ENCODE measurements at places on chromosomes 2 and 18.

DNA sequence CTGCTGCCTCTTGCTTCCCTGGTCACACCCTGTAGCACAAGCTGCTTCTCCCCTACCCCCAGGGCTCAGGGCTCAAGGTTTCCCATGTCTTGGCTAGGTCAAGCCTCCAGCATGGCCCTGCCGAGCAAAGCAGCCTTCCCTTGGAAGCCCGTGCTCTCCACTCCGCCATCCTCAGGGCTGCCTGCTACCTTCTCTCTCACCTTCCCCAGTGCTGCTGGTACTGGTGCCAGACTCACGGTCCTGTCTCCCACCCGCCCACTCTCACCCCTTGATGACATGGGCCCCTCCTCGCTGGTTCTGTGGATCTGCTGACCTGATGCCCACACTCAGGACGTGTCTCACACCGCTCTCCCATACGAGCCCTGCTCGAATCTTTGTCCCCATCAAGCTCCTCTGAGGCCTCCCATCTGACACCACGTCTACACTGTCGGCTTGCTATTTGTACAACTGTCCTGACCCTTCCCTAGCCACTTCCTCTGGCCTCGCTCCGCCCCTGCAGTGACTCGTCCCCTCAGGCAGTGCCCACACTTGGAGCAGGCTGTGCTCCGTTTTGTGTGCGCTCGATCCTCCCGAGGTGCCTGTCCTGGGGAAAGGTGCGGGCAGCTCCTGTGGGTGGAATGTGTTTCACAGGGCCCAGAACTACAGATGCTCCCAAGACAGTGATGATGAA, 49.9 kb downstream of the ZAP70 start:
- DNase-seq: no peak

DNA sequence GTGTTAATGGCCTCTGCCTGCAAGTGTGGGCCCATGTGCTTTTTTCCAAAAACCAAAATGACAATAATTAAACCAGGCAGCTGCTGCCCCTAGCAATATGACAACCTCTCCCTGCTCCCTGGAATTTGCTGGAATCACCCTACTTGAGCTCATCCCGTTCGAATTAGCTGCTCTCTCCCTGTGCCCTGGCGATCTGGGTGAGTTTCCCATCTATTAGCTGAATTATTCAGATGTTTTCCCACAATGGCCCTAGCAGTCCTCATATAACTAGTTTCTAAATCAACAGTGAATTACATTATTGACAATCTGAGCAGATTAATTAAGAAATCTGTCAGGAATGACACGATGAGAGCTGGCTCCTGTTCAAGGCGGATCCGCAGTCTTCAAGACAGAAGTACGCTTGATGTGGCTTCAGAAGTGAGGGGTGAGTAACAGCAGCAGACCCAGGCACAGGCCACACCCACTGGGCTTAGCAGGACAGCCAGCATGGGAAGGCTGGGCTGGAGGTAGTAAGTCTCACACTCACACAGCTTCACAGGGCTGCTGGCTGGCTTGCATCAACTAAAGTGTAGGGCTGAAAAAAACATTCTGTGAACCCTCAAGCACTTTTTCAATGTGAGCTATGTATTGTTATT, 366.2 kb upstream of the ID2 start:
- DNase-seq: no peak

GRCh38 chr2:37361994-37362698, 17.7 kb downstream of the QPCT start:
- DNase-seq: no peak

- DNase-seq: no peak
Measured at GRCh38 chr2:39772086-39772811, 6.8 kb downstream of the THUMPD2 start.

- DNase-seq: no peak
Measured at GRCh38 chr2:41644936-41645335, 402.9 kb upstream of the PKDCC start.

DNA sequence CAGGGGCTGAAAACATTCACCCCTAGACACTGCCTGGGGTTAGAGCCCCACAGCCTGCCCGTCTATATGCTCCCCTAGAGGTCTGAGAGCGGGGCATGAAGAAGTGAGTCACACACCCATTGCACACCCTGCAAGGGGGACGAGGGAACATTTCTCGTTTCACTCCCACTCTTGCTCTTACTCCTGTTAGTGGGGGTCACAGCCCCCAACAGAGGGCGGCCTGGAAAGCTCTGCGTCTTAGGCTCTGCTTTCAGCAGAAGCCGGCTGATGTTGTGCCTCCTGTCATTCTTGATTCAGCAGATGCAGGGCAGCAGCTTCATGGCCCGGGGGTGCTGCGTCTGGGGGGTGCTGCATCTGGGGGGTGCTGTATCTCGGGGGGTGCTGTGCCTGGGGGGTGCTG, 141.3 kb downstream of the ASB1 start:
- DNase-seq: no peak

DNA sequence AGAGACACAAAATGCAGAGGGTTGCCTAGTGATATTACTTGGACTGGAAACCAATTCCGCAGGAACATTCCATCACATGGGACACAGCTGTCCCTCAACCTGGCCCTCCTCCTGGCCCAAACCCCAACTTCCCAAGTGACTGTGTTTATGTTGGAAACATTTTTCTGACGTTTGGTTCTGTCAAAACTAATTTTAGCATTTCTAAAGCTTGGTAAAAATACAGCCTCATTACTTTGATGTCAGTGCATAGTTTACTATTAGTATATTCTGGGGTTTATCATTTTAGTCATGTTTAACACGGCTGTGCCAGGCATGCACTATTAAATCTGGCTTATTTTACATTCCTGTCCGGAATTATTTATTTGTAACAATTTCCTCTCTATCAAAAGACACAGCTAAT, 69.9 kb downstream of the GLI2 start:
- DNase-seq: no peak

DNA sequence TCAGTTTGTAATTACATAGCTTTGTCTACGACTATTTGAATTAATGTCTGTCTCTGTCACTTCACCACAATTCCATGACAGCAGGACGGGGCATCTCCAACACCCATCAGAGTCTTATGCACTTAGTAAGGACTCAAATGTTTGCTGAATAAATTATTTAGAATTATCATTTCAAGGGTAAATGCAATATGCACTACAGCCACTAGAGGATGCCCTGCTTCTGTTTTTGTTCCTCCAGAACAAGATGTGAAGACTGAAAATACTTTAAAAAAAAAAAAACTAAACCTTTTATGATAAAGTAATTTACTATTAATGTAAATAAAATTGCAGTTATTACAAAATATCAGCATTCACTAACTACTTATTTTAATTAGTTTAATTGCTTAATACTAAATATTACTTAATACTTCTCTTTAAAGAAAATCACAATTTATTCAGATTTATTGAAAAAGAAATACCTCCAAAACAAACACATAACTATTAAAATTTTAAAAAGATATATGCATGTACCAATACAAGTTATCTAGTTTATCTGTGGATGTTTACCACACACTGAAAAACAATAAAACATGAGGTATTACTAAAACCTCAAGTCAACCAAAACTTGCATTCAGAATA, 3.2 kb downstream of the PIGN start:
- DNase-seq: peak; percentile 50

GRCh38 chr2:204037286-204037685, 100.7 kb downstream of the ICOS start:
- no peak for DNase-seq

DNA sequence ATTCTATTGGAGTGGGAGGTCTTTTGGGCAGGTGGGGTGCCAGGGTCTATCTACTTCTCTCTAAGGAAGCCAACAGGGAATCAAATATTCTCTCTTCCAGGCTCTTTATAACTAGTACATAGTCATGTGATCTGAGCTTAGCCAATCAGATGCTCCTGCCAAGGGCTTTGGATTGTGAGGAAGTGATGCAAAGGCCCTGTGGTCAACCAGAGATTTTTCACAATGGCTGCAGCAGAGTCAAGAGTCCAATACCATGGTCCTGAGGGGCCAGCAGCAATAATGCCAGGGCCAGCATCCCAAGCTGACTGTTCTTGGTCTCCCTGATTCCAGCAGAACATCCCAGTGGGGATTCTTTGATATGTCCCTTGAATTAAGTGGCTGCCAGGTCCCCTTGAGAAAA, 8.4 kb upstream of the C2orf72 start:
- DNase-seq: no peak

- DNase-seq: no peak
Measured at GRCh38 chr2:6353669-6354068, 512.0 kb downstream of the CMPK2 start.

DNA sequence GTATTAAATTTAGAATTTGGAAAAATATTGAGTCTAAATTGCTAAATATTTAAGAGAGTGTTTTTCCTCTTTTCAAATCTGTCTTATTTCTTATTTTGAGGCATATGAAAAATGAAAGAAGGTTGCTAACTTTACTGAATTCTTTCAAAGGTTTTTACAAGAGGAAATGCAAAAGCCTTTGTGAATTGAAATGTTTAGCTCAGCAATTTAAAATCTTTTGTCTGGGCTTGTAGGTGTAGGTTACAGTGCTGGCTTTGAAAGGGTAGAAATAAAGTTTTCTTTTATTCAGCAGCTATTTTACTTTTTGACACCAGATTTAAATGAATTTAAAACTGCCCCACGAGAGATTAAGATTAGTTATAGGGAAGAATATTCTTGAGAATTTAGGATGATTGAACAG, 192.0 kb downstream of the CDH7 start:
- no peak for DNase-seq

DNA sequence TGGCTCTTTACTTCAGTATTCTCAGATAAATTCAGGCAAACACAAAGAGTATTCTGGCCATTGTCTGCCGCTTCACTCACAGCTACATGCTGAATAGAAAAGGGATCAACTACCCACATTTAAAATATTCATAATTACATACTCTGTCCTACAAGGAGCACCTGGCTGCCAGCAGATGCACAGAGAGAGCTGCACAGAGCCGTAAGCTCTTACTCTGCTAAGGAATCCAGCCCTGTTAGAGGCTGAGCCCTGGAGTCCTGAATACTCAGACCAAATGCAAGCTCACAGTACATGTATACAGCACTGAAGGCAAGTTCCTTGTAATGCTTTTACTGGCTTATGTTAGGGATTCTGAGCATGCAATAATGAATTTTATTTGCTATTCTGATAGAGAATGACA, 80.3 kb downstream of the FTCDNL1 start:
- DNase-seq: no peak

DNA sequence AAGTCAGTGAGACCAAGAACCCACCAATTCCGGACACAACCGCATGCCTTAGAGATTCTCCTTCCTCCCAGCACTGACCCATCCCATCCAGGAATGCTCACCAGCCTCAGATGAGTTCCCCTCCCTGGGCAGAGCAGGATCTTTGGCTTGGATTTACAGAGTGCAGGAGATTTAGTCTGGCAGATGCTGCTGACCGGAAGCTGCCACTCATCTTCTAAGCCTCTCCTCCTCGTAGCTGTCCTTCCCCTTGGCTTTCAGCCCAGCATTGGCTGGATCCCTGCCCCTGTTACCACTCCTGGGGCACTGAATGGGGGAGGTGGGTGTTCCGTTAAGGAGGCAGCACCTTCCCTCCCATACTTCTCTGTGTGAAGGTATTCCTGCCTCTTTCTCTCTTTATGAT, 53.2 kb downstream of the VWA3B start:
- DNase-seq: peak; percentile 19

DNA sequence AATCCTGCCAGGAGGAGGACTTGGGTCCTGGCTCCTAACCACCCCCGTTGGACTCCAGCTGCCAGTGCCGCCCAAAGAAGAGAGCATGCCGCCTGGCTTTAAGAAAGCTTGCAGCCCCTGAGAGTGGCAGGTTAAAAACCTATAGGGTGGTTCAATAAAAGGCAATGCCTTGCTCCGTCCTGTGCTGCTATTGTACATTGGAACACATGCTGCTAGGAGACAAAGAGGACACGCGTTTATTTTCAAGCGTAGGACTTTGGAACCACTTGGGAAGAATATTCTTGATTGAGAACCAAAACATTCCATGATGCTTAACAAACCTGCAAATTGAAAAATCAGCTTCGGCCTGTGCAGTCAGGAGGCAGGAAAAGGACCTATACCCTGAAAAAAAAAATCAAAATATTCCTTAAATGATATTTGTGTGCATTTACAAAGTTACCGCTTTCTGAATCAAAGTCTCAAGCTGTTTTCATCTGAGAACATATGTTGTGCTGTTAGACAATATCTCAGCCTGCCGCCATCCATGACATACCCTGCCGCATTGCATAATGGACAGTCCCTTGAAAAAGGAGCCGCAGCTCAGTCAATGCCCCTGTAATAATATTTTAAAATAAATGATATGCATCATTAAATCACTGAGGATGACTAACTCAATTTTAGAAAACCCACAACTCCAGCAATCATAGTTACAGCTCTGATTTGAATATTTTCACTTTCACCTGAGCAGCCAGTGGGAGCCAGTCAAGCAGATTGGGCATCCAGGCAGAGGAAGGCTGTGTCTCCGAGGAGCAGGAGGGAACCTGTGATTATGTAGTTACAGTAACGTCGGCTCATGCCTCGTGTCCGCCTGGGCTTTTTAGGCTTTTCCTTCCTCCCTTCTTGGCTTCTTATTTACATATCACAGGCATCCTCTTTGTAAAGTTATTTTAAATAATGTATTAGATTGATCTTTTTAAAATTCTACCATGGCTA, 805.6 kb upstream of the FANCL start:
- no peak for DNase-seq

- no peak for DNase-seq
Measured at GRCh38 chr2:178227187-178227586, 32.9 kb downstream of the OSBPL6 start.

DNA sequence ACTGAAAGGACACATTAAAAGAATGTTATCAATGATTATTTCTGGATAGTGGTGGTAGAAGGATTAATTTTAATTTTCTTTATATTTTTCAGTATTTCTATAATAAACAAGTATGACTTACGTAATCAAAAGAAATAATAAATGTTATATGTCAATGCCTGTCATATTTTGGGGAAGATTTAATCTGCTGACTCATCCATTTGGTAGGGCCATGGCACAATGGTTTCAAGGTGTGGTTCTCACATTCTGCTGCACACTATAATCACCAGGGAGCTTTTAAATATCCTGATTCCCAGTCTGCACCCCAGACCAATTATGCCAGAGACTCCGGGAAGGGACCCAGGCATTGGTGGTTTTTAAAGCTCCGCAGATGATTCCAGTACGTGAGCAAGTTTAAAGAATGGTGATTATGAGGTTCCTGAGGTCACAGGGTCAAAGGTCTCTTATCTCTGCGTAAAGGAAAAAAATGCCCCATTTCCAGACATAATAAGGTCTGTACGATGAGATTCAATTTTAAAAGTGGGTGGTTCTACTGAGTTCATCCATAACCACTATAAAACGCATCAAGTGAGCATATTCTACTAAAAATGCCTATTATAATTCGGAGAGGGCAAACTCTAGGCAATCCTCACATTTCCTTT, 27.2 kb downstream of the WIPF1 start:
- no peak for DNase-seq

DNA sequence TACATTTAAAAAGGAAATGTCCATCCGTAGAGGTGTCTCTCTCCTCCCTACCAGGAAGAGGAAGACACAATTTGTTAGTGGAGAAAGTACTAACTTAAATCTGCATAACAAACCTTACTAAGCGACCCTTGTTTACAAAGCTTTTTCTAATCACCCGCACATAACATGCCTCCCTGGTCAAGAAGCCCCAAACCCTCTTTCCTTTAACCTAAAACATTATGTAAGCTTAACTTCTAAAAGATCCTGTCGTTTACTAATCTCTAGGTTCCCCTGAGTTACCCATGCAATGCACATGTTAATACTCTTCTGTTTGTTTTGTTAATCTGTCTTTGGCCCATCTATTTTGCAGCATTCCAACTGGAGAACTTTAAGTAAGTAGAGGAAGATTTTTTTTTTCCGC, 630.3 kb upstream of the NRXN1 start:
- no peak for DNase-seq

GRCh38 chr2:128625963-128626759, 307.5 kb upstream of the HS6ST1 start:
- DNase-seq: no peak
